ENCODE measurements at places on chromosomes 11 and 22.
A peak's percentile ranks its signal among the peaks of the same experiment; 100 is the strongest.

DNA sequence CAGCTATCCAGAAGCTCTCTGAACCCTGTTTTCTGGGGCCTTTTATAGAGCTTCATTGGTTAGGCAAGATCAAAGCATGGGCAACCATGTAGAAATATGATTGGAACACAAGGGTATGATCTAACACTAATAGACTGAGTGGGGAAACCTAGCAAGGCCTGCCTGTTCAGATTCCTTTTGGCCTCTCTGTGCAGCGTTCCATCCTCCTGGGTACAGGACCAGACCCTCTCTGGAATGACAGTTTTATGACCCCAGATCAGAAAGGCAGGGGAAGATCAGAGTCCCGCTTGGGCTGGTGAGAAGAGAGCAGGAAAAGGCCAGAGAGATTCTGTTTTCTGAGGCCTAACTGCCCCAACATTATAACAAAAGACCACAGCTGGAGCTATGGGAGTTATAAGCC is 36.7 kb upstream of the VWA5A start:
- no peak for DNase-seq

DNA sequence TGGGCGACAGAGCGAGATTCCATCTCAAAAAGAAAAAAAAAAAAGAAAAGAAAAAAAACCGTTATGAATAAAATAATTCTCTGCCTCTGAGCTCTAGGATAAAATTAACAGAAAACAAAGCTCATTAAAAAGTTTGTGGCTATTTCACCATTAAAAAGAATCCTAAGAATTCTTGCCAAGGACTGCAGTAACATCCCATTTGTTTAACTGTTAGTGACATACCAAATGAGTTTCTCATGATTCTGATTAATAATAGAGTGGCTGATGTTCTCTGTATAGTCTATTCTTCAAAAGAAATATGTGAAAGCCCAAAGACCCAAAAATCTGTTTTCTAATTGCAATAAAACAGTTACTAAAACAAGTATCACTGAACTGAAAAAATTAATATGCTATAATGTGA is 19.7 kb downstream of the CLNS1A start:
- no peak for DNase-seq

GRCh38 chr22:46390652-46391301 is 55.3 kb downstream of the TRMU start:
- DNase-seq, result no peak

DNA sequence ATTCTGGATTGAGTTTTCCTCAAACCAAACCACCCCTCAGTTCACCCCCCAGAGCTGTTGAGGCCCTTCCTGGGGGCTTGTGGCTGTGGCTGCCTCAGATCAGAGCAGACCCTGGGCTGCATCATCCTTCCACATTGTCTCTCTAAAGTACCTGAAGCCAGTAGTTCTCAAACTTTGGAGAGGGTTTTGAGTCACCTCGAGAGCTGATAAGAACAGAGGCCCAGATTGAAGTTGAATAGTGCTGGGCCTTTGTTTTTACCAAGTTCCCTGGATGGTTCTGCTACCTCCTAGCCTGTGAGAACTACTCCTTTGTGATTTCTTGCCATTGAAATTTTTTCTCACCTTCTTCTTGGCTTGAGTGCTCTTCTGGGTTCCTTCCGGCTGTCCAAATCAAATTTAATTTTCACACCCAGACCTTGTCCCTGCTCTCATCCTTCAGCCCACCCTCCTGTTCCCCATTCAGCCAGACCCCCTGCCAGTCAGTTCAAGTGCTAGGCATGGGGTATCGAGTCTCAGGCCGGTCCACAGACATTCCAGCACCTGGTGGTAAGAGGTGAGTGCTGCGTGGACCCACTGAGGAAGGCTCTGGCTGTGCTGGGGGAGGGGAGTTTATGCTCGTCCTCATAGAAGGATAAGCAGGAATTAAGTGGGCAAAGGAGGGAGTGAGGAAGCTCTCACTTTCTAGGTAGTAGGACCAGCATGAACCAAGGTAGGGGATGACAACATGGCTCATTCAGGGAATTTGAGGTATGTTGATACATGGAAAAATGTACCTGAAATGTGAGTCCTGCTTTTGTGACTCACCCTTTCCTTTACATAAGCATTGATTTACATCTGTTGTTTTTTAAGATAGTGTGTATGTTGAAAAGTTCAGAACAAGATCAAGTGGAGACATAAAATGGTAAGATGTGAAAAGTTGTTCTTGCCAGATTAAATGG is 116.5 kb downstream of the PTPRJ start:
- DNase-seq, result no peak

DNA sequence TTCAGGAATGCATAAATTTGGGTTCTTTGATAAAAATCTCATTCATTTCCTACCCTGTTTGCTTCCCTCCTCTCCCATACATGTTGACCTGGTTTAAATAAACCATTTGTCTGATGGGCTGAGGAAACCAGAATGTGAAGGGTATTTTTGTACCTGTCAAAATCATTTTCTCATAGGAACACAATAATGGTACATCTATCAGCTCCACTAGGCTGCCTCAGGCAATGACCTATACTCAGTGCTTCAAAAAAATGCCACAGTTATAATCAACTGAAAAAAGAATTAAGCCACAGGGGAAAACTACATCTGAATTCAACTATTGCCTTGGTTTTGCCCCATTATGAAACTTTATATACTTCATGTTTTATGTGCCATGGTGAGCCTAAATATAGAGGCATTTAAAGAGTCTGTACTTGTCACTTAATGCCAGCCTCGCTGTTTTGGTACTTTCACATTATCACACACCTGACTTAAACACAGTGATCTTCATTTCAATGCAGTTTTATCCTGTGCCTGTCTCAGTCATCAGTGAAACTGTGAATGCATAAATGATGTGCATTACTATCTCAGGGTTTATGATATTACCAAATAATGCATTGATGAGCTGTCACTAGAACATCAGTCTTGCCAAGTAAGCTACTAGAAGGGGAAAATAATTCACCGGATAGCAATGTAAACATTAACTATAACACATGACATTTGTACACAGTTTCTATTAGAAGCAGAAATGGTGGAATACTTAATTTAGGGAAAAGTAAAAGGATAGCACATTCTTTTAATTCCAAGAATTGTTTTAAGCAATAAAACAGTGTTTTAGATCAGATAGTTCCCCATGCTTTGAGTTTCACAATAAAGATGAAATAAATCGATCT is 92.7 kb downstream of the MSANTD4 start:
- DNase-seq, result no peak

- DNase-seq, result no peak
Observed at GRCh38 chr11:1486054-1486825, at the start of gene MOB2. MOB2 (minus strand) TSS chr11:1486779; CDS start chr11:1486556, 223 bp downstream.

- DNase-seq, result no peak
Observed at GRCh38 chr11:60953781-60954180, 1.8 kb upstream of the SLC15A3 start.

DNA sequence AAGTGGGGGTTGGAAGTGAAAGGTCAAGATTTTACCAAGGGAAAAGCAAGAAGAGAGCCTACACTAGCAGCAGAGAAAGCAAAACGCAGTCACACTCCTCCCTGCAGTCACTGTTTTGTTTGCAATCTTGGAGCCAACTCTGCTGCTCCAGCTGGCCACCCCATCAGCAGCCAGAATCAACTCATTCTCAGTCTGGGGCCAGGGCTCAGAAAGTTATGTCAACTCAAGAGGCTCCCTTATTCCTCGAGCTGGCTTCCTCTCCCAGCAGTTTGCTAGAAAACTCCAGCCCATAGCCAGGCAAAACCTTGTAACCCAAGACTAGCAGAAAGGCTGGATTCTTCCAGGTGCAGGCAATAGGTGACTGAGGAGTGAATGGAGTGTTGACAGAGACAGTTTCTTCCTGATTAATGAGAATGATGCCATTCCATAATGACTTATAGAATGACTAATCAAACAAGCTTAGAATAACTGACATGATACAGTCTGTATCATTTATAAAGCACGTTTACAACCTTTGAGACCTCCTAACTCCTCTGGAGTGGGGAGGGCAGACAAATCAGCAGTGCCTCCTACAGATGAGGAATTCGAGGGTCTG is 53.4 kb downstream of the P4HA3 start:
- no peak for DNase-seq

- DNase-seq, result no peak
Observed at GRCh38 chr11:68002938-68003845, 705 bp downstream of the UNC93B1 start.

- no peak for DNase-seq
Observed at GRCh38 chr11:24514219-24514594, 17.4 kb downstream of the LUZP2 start.

DNA sequence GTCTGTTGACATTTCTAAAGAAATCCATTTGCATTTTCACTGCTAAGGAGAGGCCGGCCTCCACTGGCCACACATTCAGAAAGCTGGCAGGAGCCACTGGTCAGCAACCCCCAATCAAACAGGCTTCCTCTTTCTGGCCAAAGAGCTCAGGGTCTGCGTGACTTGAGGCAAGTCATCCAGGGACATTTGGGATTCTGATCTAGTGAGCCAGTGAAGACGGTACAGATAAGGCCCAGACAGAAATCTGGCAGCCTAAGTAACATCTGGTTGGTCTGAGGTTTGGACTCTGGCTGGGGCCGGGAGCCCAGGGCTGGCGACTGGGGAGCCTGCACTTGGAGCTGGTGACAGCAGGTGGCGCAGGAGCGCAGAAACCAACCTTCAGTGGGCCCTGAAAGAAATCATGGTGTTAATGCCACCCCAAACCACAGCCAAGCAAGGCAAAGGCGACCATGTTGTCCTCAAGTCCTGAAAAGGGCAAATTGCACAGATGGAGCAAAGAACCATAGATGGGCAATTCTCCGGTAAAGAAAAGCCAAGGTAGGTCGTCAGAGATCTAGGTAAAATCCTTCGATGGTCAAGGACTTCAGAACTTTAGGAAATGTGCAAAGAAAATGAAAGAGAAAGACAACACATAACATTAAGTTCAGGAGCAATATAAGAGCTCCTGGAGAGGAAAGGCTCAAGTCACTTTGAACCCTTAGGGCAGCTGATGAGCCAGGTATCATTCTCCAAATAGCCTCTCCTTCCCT is 99.4 kb upstream of the BLID start:
- peak; percentile 95 for DNase-seq

GRCh38 chr11:16690086-16690485 is 48.4 kb upstream of the C11orf58 start:
- DNase-seq, result no peak

DNA sequence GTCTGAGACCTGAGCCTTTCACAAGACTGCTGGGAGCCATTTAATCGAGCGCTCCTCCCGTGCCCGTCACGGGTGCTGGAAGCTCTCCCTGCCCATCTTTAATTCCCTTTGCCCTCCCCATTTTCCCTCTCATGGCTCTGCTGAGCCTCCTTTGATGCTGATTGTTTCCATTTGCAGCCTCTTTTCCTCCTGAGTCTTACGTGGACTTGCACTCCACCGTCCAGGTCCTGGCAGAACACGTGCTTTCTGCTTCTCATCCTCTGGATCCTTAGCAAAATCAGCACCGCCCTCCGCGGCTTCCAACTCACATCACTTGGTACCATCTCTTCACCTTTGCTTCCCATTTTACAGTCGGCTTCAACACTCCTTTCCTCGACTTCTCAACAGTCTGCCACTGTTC is 7.3 kb downstream of the IFT27 start:
- DNase-seq, result no peak

- DNase-seq, result no peak
Observed at GRCh38 chr22:20624161-20624616, 116.8 kb downstream of the MED15 start.

- no peak for DNase-seq
Observed at GRCh38 chr11:8608652-8609051, 14.6 kb upstream of the STK33 start.

GRCh38 chr11:118052581-118053206 is 24.2 kb upstream of the TMPRSS4 start:
- DNase-seq, result no peak

DNA sequence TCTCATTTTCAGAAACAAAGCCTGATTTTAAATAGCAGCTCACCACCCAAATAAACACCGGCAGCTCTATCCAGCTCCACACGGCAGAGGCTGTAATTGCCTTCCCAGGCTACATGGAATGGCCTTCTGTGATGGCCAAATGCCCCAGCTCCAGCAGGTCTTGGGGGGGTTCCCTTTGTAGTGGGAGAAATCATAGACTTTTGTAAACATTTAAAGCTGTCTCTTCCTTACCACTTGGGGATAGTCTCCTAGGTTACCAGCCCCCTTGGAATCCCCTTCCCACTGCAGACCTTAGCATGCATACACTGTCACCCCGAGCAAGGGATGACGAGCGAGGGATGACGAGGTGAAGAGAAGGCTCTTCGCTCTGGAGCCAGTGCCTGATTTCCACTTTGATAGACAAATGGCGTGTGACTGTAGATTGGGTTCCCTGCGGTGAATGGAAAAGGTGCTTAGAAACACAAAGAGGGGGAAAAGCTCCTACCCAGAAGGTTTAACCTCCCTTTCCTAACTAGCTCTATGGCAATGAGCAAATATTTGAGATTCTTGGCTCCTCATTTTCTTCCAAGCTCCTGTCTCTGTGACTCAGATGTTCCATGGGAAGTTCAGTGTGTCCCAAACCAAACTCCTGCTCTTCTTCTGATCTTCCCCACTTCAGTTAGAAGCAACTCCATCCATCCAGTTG is 108.0 kb upstream of the CADM1 start:
- DNase-seq, result no peak

- DNase-seq, result no peak
Observed at GRCh38 chr11:81772166-81772565, 961.5 kb downstream of the FAM181B start.

GRCh38 chr22:20009582-20010306 is 6.9 kb downstream of the ARVCF start:
- no peak for DNase-seq

DNA sequence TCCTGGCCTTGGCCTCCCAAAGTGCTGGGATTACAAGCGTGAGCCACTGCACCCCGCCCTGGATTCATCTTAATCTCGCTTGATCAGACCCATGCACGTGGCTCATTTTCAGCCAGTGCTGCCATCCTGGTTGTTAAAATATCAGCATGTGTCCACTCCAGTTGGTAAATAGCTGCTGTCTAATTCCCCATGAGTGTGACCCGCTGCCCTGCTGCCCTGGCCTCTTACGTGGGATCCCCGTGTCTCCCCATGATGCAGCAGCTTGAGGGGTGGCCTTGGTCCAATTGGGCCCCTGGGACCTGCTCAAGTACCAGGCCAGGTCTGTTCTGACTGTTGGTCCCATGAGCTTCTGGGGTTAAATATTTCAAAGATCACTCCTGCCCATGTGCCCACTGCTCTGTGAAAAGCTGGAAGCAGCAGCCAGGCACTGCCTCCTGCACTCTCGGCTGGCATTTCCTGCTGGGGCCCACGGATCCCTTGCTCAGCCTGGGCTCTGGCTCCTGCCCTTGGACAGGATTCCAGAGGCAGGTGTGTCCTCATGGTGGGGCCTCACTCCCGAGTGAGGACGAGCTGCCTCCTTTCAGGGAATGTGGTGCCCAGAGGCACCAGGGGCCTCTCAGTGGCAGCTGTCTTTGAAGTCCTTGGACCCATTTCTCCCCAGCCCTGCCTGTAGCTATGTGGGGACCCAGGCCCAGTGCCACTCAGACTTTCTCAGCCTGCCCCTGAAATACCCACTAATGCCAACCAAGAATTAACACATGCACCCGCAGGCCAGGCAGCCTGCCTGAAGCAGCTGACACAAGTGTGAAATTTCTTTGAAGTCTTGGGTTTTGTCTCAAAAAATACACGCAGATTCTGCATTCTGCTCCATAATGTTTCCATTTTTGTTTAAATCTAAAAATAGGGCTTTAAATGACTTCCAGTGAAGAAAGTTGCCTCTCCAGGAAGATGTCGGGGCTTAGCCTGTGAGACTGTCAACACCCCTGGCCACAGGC is 38.1 kb upstream of the PRDM11 start:
- no peak for DNase-seq

- no peak for DNase-seq
Observed at GRCh38 chr11:7321473-7322450, 70.1 kb downstream of the SYT9 start.

Data from HS-27A (cell line).